ENCODE measurements at places on chromosomes 6 and 20.

DNA sequence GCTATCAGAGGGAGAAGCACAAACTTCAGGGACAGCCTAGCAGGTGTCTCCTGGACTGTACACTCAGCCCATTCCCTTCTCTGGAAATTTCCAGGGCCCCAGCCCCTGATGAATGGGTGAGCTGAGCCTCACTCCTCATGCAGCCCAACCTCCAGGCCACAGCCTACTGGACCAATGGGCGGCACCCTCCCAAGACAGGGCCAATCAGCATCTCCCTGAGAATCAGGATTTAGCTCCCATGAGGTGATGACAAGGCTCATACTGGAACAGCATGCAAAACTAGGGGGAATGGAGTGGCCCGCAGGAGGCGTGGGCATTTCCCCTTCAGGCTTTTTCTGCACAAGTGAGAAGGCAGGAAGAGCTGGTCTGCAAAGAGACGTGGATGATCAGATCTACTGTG is 29.0 kb downstream of the NFATC2 start:
- DNase-seq, result no peak

- peak; percentile 83 for DNase-seq
Measured at GRCh38 chr6:41072836-41073202, at the start of gene NFYA. TSS of gene NFYA (plus strand) at chr6:41072974. CDS start at chr6:41079090, 6,116 bp downstream.

DNA sequence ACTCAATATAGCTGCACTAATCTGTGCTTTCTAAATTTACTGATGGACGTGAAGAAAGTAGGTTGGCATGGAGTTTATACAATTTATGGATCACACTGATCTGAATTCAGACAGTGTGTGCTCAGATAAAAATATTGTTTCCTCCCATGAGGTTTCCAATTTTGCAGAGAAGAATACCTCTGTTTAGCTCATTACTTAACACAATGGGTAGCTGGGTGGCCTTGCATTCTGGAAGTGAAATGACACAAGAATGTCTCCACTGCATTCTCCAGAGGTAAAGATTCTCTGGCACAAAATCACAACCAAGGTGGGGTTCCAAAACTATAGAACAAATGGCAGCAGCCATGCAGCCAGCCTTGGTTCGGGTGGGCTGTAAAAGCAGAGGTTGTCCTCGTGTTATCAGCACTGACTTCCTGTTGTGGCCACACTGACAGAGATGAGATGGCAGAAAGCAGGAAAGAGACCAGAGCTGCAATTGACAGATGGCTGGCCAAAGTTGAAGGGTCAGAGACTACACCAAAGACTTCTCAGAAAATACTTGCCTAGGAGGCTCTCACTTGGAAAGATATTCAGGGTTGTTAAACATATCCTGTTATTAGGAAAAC is 50.2 kb downstream of the HDAC2 start:
- no peak for DNase-seq

DNA sequence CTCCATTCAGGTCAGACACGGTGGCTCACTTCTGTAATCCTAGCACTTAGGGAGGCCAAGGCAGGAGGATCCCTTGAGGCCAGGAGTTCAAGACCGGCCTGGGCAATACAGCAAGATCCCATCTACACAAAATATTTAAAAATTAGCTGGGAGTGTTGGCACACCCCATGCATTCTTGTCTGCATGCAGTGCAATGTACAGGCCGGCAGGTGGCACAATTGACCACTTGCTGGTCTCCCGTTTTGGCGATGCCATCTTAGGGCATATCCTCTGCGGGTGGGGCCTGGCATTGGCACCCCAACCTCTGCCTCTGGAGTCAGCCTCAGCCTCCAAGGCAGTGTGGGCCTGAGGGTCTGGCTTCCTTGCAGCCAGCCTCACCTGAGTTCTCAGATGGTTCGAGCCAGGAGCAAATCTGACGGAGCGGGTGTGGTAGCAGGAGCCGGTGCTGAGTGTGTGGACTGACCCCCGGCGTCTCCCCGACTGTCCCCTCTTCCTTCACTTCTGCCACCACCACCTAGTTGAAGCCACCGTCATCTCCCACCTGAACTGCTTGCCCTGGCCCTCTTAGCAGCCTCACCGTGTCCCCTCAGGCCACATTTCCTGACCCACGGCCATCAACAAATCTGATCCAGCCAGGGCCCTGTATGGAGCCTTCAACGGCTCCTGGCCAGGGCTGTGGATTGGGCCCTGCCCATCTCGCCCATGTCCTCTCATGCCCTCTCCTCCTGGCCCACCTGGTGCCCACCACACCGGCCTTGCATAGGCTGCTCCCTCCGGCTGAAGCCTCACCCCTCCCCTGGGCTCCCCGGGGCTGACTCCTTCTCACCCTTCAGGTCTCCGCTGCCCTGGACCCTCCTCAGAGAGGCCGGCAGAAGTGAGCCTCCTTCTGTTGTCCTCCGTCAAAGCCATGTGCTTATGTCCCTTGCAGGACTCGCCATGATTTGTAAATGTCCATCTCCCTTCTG is 44.0 kb downstream of the EFCAB8 start:
- no peak for DNase-seq

GRCh38 chr6:81613606-81614005 is 138.9 kb downstream of the TENT5A start:
- DNase-seq, result no peak

GRCh38 chr20:19137641-19138040 is 74.8 kb upstream of the SLC24A3 start:
- no peak for DNase-seq

- no peak for DNase-seq
Measured at GRCh38 chr20:36308986-36309385, 2.8 kb downstream of the DLGAP4 start.

DNA sequence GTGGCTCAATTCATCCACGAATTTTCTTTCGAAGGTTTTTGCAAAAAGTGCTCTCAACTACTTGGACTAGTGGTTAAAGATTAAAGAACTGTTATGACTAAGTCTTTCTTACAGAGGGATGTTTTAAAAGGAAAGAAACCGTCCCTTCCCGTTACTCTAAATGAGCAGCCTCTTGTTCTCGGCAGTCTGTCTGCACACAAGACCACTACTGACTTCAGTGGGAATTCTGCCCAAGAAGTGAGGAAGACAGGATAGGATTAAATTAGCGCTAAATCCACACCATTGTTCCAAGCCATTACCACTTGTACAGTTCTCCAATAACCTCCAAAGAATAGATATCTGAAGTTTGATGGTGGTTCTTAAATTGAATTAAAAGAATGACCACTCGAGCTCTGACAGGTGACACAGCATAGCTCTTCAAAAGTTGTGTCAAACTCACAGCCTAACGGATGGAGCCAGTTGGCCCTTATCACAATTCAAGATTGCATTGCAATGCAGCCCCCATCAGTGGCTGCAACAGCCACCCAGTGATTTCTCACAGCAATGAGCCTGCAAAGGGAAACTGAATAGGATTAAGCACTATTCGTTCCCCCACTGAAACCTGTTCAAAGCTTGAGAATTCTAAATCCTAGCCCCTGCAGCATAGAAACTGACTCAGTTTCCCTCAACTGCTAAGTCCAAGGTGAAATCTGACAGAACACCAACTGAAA is 1.8 kb downstream of the EPB41L2 start:
- no peak for DNase-seq

GRCh38 chr6:41427642-41428335 is 92.4 kb downstream of the NCR2 start:
- no peak for DNase-seq

DNA sequence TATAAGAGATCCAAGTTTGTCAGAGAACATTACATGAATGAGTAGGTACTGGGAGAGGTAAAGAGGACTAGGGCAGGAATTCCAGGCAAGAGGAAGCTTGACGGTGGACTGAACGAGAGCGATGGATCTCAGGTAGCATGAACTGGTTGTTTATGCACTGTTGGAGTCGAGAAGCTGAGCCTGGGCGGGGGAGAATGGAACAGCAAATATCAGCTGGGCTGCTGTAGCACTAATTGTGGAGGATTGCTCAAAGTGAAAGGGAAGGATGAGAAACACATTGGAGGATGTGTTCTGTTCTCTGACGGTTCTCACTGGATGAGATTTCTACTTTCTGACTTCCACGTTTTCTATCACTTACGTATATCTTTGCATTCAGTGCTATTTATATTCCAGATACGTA is 164.2 kb downstream of the PHF3 start:
- DNase-seq, result no peak

- DNase-seq, result no peak
Measured at GRCh38 chr6:72418495-72418894, 203.4 kb upstream of the KCNQ5 start.

DNA sequence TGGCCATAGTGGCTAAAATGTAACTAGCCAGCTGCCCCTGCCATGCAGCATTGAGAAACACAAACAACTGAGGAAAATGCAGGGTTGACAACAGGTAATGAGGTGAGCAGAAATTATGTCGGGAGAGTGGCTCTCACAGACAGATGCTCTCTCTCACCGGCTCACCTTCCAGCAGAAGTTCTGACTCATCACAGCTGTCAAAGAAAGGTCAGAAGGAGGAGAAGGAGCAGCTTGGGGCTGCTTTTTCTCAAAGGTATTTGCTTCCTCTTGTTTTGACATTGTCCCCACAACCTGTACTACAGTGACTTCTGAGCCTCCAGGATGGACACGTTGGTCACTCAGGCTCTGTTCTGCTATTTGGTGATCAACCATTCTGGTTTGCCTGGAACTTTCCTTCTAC is 190.5 kb upstream of the HEY2 start:
- DNase-seq, result no peak

DNA sequence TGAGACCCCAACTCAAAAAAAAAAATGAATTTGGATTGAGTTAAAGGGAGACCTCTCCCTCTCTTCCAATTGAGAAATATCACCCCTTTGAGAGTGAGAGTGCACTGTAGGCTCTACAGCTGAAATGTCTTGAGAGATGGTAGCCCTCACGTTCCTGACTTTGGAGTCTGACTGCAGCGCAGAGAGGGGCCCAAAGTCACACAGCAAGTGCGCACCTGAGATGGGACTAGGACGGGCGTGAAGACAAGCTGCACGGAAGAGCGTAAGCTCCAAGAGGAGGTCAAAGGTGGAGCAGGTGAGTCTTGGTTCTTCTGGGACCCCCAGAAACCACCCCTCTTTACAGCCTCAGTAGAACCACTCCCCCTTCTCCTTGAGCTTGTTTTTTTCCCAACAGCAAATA is 643 bp downstream of the SLA2 start:
- DNase-seq, result no peak

- DNase-seq, result no peak
Measured at GRCh38 chr6:125534430-125535263, 214.8 kb upstream of the HEY2 start.

GRCh38 chr20:33645396-33645795 is 16.7 kb upstream of the C20orf144 start:
- DNase-seq, result no peak

- no peak for DNase-seq
Measured at GRCh38 chr6:87747646-87748045, 45.6 kb upstream of the AKIRIN2 start.
